ENCODE measurements at places on chromosomes 4 and X.

GRCh38 chr4:129077326-129077725, 16.0 kb downstream of the SCLT1 start:
- no peak for DNase-seq

DNA sequence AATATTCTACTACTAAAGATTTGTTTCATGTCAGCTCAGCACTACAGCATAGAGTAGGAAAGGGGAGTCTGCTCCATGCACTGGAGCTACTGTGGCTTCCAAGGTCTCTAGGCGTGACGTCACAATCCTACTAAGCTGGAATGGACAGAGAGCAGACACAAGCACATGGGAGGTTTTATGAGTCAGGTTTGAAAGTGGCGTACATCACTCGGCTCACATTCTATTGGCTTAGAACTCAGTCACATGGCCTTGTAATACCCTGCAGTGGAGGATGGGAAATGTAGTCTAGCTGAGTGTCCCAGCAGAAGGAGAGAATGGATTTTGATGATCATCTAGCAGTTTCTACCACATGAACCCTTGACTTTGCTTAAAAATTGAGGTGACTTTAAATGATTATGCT, 624.8 kb upstream of the ATOH1 start:
- no peak for DNase-seq

DNA sequence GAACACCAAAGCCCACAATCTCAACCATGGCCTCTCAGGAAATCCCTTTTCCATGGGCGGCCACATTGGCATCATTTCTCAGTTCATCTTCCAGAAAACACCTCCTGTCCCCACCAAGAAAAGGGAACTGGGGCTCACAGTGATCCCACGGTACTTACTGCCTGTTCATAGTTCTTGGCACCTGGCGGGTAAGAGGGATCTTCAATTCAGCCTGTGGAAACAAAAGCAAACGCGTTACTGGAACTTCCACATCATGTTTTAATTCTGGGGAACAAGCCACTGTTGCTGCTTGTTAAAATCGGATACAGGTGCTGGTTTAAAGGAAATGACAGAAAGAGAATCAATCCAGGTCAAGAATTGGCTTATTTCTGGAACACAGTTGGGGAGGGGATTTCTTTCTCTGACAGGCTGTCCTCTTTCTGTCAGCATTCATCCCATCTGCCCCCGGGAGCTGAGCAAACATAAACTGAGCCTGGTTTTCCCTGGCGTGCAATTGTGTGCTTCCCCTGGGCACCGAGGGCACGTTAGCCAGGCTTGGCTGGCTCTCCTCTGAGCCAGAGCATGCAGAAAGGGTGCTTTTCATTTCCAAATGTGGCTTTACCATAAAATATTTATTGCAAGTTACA, 16.8 kb downstream of the CLNK start:
- DNase-seq, result no peak

DNA sequence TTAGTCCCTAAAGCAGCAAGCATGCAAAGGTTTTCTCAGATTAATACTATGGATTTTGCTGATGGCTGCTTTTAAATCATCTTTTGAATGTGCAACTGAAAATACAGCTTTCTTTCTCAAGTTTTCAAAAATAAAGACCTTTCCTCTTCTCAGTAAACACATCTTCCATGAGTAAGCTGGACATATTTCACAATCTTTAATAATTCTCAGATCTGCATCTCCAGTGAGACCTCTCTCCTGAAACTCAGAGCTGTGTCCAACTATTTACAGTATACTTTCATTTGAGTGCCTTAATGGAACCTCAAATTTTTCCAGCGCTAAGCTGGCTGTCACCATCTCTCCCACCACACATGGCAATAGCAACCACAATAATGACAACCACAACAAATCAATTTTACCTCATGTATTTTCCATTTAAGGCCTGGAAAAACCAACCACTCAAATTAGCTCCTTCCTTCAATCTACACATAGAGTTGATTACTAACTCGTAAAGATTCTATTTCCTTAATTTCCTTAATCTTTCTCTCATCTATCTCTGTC, 192.4 kb upstream of the RPL34 start:
- no peak for DNase-seq

DNA sequence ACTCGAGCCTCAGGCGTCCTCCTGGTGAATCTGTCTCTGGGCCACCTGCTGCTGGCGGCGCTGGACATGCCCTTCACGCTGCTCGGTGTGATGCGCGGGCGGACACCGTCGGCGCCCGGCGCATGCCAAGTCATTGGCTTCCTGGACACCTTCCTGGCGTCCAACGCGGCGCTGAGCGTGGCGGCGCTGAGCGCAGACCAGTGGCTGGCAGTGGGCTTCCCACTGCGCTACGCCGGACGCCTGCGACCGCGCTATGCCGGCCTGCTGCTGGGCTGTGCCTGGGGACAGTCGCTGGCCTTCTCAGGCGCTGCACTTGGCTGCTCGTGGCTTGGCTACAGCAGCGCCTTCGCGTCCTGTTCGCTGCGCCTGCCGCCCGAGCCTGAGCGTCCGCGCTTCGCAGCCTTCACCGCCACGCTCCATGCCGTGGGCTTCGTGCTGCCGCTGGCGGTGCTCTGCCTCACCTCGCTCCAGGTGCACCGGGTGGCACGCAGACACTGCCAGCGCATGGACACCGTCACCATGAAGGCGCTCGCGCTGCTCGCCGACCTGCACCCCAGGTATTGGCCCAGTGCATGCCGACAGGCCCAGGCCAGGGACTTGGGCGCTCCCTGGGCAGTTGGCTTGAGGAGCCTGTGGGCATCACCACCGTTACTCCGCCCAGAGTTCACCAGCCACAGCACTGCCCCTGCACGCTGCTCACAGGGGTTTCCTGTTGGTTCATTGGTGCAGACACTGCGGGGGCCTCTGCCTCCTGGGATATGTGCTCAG, 1.1 kb downstream of the GPR78 start:
- DNase-seq, result no peak

DNA sequence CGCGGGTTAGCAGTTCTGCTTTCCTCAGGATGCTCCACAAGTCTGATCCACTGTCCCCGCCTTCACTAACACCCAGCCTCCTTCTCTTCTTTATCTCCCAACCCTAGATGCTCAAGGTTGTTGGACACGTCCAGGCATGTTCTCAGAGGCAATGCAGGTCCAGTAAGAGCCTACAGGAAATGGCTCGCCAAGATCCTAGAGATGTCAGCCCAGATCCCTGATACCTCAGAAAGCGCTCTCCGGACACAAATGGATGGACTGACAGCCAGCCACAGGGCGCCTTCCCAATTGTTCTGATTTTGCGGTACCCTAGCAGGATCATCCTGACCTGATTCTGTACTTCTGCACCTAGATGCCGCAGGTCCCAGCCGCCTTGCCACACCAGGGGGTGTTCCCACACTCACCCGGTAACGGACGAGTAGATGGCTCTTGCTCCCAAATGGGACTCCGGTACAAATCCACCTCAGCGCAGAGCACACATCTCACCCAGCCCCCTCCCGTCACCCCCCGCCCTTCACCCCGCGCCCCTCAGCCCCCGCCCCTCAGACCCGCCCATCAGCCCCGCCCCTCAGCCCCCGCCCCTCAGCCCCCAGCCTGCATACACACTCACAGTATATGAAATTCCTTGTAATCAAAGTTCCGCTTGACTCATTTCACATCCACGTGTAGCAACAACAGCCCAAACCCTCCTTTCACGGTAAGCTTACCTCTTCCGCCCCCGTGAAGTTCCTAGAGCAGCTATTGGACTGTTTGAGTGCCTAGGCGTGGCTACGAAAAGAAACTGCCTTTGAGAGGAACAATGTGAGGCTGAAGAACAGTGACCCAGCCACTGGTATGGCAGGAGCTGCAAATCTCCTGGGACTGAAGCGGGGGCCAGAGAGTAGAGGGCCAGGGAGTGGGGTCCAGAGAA, at the start of gene EDA2R:
EDA2R (minus strand) TSS at position 488 of the 910 bp plus-strand sequence. CDS start 23,058 bp downstream, outside the sequence.
- peak; percentile 56 for DNase-seq

- DNase-seq, result no peak
Observed at GRCh38 chrX:9906919-9907318, 60.2 kb upstream of the CLDN34 start.

- no peak for DNase-seq
Observed at GRCh38 chr4:183401473-183401872, 43.0 kb upstream of the CDKN2AIP start.

DNA sequence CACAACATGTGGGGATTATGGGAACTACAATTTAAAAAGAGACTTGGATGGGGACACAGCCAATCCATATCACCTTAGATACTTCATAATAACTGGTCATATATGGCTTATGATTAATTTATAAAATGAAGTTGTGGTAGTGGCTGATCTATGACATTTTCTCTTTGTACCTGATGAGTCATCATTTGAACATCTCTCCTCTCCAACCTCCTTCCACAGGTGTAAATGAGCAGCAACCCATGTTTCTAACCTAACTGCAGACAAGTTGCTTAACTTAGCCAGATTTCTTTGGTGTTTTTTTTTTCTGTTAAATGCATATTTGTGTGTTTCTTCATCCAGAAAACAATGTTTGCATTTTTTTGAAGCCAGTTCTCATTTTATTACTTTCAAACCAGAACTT, 42.6 kb downstream of the SPANXA2 start:
- peak; percentile 2 for DNase-seq

DNA sequence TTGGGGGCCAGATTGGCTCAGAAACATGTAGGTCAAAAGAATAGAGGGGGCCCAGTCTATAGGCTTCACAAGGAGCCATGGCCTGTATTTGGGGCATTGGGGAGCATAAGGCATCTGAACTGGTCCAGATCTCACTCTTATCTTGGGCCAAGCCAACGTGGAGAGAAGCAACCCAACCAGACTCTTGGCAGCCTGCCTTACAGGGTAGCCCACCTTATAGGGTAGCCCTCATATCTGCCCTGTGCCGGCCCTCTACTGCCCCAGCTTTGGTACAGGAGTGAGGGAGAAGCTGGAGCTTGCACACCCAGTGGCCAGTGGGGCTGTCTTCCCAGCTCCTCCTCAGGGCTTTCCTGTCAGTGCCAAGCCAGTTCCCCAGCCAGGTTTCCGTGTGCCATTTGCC, 142.2 kb downstream of the AMMECR1 start:
- DNase-seq, result no peak

All from AG08395 (cell line).